CD4-positive, alpha-beta T cell treated with Interleukin-15 for 4 hours (primary cell): ENCODE measurements at places on chromosomes 12 and 14.

GRCh38 chr14:39467889-39468524 lies 35.8 kb upstream of the FBXO33 start:
- DNase-seq = peak; percentile 2

DNA sequence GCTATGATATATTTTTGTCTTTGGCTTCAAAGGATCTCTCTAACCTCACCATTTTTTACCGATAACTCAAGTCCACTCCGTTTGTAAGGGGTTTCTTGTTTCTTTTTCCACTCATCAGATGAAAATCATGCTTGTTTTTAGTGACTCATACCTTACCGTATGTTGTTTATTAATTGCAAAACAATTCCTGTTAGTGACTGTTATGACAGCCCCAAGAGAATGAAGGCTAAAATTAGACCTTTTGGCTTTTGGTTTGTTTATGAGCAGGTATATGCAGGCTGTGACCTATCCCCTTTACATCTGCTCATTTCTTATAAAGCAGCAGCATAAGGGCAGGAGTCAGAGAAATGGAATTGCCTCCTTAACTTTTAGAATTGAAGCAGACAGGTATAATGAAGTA lies 319.8 kb downstream of the CEP128 start:
- DNase-seq = no peak

GRCh38 chr12:86148612-86149011 lies 107.6 kb downstream of the MGAT4C start:
- DNase-seq = no peak

- DNase-seq = no peak
These were observed 11.2 kb upstream of the BTG1 start for GRCh38 chr12:92156704-92157395.

DNA sequence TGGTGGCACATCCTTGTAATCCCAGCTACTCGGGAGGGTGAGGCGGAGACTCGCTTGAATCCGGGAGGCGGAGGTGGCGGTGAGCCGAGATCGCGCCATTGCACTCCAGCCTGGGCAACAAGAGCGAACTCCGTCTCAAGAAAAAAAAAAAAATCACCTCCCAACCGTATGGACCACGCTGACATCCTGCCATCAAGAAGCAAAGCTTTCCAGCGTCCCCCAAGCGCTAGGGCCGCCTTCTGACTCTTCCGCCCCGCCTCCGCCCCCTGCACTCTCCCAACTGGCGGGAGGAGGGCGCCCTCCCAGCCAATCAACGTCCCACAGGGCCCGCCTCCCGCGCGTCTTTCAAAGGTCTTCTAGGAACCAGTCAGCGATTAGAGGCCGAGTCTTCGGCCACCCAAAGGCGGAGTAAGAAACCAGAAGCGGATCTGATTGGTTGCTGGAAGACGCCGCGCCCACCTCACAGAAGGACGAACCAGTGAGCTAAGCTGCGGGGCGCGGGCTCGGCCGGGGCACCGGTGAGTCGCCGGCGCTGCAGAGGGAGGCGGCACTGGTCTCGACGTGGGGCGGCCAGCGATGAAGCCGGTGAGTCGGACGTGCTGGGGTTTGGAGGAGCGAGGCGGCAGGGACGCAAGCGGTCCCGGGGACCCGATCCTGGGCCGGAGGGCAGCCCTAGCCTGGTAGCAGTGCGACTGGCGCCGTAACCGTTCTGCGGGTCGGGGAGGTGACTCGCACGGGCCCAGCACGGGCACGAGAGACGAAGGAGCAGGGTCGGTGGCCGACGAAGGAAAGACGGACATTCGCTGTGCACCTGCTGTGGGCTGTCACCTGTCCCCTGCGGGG lies at the start of gene CDKN3:
CDKN3 (plus strand) TSS at position 515 of the 843 bp plus-strand sequence; CDS start at position 577, 62 bp downstream.
- peak; percentile 97 for DNase-seq
